ENCODE measurements at places on chromosomes 1 and 21.
A peak's percentile ranks its signal among the peaks of the same experiment; 100 is the strongest.

GRCh38 chr1:109959974-109960744 is 24.4 kb upstream of the AHCYL1 start:
- DNase-seq, result peak; percentile 52

GRCh38 chr1:232880354-232880753 is 70.1 kb upstream of the NTPCR start:
- peak; percentile 61 for DNase-seq

DNA sequence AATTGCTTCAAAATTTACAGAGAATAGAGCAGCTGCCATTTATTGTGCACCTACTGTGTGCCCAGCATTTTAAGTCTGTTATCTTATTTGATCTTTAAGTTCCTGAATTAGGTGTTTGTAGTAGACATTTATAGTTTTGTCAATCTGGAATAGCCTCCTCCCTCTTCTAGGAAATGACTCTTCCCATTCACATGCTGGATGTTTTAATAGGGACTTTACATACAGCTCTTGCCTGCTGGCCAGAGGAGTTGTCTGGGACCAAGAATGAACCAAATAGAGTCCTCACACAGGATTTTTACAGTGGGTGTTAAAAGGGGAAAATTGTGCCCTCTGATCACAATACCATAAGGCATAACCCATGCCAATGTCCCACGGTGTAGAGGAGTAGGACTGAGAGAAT is 367.1 kb downstream of the PDE4B start:
- DNase-seq, result no peak

GRCh38 chr1:174939775-174940545 is 59.8 kb upstream of the CACYBP start:
- no peak for DNase-seq

DNA sequence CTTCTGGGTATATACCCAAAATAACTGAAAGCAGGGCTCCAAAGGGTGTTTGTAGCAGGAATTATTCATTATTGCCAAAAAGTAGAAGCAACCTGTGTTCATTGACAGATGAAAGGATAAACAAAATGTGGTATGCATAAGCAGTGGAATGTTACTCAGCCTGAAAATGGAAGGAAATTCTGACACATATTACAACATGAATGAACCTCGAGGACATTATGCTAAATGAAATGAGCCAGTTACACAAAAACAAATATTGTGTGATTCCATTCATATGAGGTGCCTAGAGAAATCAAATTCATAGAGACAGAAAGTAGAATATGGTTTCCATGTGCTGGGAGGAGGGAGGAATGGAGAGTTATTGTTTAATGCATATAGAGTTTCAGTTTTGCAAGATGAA is 86.3 kb upstream of the ARTN start:
- DNase-seq, result peak; percentile 75

DNA sequence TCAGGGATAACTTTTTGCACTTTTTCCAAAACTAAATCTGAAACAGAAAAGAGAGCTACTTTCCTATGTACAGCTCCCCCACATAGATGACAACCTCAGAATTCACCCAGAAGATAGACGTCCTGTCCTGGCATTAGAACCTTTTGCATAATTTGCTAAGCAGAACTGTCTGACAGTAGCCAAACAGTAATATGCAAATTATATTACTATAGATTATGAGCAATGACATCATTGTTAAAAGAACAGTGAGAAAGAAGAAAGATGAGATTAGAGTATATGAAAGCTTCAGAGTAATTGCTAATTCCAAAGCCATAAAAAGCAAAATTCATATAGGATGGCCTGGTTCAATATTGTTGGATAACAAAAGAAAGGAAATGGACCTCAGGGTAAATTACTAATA is 43.7 kb downstream of the SLC44A5 start:
- no peak for DNase-seq

- no peak for DNase-seq
Observed at GRCh38 chr1:177589166-177589565, 380.7 kb downstream of the SEC16B start.

GRCh38 chr1:111471012-111471411 is 2.8 kb upstream of the C1orf162 start:
- DNase-seq, result no peak

DNA sequence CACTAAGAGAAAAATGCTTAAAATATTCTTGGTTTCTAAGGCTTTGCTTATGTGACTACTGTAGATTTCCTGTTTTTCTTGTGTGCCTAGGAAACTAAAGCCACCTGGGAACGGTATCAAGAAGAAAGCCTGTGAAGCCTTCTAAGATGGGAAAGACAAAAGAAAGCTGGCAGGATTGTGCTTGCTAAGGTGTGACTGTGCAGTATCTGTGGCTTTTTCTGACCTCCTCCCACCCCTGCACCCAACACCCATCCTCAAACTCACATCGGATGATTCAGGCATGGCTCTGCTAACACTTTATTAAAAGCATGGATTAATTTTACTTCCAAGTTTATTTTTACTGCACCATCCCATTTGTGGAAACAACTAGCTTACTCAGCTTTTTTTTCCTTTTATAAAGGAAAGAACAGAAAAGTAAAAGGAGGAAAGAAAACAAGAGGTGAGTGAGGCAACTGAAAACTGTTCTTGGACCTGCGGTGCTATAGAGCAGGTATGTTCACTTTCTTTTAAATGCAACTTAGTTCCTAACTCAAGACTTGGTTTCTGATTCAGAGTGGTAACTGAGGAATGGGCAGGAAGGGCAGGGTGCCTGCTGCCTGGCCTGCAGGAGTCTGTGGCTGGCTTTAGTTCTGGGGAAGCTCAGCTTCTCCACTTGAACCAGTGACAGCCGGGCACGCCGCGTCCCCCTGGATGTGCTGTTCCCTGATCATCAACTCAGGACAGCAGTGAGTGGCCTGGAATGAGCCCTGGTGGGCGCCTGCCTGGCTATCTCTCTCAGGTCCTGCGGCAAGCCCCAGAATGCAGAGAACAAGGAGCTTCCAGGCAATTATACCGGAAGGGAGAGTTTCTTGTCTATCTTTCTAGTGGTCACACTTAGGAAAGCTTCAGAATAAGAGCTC is at the start of gene GBP6:
GBP6 (plus strand) TSS at position 422 of the 899 bp plus-strand sequence. CDS start 4,493 bp downstream, outside the sequence.
- DNase-seq, result peak; percentile 92

GRCh38 chr1:184272175-184272866 is 114.5 kb upstream of the C1orf21 start:
- DNase-seq, result no peak

- peak; percentile 38 for DNase-seq
Observed at GRCh38 chr21:26739189-26739588, 106.0 kb downstream of the ADAMTS1 start.

- DNase-seq, result no peak
Observed at GRCh38 chr1:154091706-154092105, 63.2 kb downstream of the NUP210L start.

DNA sequence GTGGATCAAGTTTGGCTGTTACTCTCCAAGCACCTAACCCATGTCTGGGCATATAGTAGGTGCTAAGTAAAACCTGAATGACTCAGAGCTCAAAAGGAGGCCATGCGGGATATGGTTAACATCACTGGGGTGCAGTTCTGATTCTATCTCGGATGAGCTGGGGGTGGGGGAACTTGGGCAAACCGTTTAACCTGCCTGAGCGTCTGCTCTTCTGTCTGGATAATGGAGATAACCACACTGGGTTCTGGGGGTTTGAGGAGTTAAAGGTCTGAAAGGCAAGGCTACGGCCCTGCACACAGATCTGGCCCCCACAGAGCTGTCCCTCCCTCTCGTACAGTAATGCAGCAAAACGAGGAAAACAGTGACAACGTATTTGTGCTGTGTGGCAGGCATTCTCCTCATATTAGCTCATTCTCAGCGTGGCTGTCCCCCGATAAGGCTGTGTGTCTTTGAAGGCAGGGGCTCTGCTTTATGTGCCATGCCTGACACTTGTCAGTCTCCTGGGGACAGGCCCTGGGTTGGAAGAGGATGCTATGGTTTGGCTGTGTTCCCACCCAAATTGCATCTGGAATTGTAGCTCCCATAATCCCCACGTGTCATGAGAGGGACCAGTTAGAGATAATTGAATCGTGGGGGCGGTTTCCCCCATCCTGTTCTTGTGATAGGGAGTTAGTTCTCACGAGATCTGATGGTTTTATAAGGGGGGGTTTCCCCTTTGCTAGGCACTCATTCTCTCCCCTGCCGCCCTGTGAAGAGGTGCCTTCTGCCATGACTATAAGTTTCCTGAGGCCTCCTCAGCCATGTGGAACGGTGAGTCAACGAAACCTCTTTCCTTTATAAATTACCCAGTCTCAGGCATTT is 6.8 kb upstream of the ALDH4A1 start:
- no peak for DNase-seq

- DNase-seq, result no peak
Observed at GRCh38 chr1:6947952-6948351, 162.7 kb downstream of the CAMTA1 start.
